HT1080 (cell line): ENCODE measurements at places on chromosomes 5 and 9. TPM values are rescaled to one million over a fixed set of nuclear protein-coding genes. Genes with fewer than 3 reads are reported as not detected.

GRCh38 chr5:42612750-42613366 is 143.8 kb upstream of the CCDC152 start:
- peak; percentile 22 for DNase-seq

Gene C9orf50
- not detected in 2 replicates for total RNA-seq

GRCh38 chr9:133690081-133690561 is 48.0 kb downstream of the SARDH start:
- DNase-seq, result no peak

DNA sequence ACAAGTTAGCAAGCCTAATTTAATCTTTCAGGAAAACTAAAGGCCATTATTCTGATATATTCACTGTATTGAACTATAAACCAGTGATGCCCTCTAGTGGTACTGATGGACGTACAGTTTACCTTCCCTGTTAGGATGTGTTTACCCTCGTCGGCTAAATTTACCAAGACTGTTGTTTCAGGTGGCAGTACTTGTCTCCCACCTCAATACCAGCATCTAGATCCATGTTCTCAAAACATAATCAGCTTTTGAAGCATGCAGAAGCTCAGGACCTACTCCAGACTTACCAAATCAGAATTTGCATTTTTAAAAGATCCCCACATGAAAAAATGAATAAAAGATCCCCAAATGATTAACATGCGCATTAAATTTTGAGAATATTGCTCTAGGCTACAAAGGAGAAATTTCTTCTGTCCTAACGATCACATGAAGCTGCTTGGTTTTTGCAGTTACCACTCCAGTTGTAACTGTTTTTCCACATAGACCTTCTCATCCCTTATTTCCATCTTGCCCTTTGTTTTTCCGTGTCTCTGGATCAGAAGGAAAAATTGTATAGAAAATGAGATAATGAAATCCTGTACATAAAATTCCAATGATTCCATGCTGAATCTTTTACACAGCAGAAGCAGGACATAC is 3.2 kb upstream of the BAAT start:
- peak; percentile 20 for DNase-seq

Gene MSANTD3
- total RNA-seq, result 126 TPM in 2 replicates

DNA sequence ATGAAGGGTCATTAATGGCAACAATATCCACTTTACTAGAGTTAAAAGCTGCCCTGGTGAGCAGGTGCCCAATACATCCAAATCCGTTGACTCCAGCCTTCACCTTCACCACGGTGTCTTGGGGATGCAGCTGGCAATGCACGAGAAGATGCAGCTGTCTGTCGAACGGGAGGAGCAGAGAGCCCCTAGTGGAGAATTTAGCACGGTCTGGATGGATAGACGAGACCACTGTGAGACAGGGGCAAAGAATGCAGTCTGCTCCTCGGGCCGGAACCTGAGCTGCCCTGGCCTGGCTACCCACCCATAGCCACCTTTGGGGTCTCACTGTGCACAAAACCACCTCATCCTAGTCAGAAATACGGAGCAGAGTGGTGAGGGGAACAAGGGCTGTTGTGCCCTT is 35.1 kb downstream of the ADRA1B start:
- DNase-seq, result peak; percentile 30

Gene NUTM2F
- not detected in 2 replicates for total RNA-seq

DNA sequence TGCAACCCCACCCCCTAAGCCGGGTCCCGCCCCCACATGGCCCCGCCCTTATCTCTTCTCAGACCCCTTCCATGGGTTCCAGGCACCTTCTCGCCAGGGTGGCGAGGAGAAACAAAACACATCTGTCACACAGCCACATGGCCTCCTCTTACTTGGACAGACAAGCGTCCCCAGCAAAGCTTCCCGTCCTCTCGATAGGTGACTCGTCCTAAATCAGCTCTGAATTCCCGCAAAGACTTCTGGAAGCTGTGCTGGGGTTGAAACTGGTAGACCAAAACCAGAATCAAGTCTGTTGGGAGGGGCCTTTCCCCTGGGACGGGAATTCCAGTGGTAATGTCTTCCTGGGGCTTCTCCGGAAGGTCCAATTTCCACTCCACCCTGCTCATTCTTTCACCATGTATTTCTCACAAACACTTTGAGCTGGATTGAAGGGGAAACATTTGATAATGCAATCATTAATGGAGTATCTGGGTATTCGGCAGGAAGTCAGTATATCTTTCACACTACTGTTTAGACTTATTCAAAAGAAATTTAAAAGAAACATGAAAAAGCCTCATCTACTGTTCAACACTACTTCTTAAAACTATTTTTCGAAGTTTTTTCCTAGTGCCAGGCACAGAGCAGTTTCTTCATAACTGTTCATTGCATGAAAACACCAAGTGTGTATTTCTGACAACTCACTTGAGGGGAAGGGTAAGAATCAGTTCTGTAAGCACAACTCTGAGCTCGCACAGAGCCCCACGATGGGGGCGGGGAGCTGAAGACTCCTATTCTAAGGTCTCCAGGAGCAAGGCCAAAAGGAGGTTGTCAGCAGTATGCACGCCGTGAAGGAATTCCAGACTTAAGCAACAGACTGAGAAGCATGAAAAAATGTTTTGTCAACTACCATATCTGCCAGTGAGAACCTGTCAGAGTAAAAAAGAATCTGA is 644 bp upstream of the CTNNAL1 start:
- peak; percentile 59 for DNase-seq

DNA sequence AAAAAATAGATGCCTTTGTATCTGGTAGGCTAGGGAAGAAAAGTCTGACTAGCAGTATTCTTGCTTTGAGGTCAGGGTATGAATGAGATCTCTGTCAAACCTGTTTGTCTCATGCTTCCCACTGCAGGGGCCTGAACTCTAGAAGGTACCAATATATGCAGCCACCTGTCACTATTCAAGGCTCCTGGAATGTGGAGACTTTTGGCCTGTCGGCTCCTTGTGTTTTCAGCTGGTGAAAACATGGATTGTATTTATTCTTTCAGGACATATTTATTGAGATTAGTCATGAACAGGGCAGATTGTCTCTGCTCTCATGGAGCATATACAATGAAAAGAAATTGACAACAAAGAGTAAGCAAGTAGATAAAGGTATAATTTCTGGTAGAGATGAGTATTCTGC is 255.8 kb downstream of the ARHGAP26 start:
- DNase-seq, result no peak

Gene ROR2
- 0.03 and 0.29 TPM in 2 replicates for total RNA-seq

DNA sequence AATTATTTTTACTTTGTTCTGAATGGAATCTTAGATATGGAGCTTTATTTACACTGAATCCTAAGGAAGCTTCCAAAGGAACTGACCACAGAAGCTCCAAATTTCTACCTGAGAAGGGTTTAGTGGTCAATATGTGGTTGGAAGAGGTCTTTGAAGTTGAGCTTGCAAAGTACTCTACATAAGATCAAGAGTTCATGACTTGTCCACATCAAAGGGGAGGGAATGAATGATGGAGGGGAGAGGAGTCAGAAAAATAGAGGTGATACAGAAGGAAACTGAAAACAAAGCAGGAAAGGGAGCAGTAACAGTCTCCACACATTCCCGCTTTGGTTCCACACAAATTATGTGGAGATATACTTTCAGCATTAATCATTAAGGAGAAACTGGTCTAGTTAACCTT is 450.9 kb downstream of the HINT1 start:
- DNase-seq, result no peak

DNA sequence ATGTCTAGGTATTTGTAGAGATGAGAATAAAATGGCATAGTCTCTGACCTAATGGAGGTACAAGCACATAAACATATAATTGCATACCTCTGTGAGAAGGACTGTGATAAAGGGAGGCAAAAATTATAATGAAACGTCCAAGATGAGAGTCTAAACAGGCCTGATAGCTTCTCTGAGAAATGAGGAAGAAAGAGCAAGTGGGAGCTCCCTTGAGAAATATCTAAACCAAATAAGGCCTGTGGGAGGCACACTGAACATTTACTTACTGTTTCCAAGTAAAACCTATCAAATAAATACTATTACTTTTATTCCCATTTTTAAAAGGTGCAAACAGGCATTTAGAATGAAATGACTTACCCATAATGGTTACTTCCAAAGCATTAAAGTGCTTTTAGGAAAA is 125.6 kb upstream of the PAPPA start:
- DNase-seq, result no peak

Gene WWC1
- total RNA-seq, result 48.7 and 52.8 TPM in 2 replicates
